AML-193 (cell line): ENCODE measurements at places on chromosomes 7 and 10.

DNA sequence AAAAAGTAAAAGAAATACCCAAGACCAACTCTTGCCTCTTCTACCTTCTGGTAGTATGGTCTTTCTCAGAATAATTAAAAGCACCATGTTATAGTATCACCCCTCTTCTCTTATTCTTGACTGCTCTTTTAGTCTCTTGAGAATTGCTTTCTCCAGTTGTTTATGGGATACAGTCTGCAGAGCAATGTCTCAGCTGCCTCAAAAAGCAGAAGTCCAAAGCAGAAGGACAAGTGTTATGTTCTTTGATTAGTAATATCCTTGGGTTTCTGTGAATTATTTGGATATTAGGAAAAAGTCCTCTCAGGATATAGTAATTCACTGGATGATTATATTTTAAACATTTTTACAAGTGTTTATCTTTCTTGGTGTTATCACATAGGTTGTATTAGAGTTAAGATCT is 7.4 kb downstream of the TAS2R41 start:
- peak; percentile 20 for DNase-seq

- DNase-seq: no peak
Observed at GRCh38 chr10:118042336-118042735, 4.4 kb downstream of the RAB11FIP2 start.

DNA sequence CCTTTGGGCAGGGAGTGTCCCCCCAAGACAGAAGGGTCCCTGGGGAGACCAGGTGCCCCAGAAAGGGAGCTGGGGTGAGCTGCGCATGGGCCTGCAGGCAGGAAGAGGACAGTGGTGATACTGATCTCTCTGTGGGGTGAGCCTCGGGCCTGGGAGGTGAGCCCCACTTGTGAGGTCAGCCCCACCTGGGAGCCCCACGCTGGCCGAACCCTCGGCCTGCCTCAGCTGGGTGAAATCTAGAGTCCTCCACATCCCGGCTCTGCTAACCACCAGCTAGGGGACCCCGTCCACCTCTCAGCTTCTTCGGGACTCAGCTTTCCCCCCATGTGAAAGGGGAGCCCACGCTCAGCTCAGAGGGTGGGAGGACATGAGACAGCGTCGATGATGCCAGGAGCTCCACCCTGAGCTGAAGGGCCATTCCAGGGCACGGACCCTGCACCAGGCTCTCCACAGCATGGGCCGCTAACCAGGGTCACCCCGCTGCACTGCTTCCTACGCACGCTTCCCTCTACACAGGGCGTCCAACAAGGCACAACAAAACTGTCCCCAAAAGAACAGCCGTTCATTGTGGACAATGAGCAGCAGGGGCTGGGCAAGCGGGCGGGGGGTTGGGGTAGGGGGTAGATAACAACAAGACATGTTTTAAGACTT is 48.7 kb downstream of the CAMK2B start:
- no peak for DNase-seq

- DNase-seq: no peak
Observed at GRCh38 chr7:158735935-158736334, 31.3 kb upstream of the NCAPG2 start.

DNA sequence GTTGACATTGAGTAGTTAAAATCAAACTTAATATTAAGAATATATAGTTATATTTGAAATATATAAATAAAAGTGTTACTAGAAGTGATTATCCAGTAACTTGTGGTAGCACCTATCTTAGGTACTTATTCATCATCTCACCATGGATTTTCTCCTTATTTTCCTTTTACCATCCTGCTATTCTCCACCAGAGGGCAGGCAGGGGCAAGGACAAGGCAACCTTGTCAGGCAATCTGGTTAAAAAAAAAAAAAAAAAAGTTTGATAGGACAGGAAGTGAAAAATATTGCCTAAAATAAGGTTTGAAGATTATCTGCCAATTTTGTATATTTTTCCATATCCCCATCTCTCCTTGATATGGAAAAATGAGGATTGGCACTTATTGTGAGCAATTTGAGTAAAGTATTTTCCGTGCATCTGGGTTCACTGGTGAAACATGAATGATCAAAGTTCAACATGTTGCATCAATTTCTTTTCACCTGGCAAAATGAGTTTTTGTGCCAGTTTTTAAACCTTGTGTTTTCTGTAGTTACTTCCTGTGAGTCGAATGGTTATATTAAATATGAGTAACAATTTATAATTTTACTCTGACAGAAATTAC is 256.7 kb downstream of the AGMO start:
- DNase-seq: peak; percentile 35

DNA sequence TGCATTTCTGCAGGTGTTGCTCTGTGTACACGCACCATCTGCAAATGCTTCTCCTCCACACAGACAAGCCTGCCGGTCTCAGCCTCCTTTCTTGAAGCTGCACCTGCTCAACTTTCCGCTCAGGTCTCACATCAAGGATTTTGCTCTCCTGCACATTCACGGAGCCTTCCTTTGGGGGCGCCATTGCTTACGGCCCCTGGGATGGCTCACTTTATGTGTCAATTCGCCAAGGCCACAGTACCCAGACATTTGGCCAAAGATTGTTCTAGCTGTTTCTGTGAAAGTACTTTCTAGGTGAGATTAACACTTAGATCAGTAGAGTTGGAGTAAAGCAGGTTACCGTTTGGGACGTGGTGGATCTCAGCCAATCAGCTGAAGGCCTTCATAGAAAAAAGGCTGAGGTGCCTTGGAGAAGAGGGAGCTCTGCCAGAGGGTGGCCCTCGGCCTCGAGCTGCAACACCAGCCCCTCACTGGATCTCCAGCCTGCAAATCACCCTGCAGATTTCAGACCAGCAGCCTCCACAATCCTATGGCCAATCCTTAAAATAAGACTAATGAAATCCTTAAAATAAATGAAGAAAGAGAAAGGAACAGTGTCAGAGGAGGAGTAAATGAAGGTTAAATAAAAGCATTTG is 39.9 kb upstream of the PPP2R2D start:
- no peak for DNase-seq

- no peak for DNase-seq
Observed at GRCh38 chr7:45648671-45648995, 74.5 kb downstream of the ADCY1 start.

DNA sequence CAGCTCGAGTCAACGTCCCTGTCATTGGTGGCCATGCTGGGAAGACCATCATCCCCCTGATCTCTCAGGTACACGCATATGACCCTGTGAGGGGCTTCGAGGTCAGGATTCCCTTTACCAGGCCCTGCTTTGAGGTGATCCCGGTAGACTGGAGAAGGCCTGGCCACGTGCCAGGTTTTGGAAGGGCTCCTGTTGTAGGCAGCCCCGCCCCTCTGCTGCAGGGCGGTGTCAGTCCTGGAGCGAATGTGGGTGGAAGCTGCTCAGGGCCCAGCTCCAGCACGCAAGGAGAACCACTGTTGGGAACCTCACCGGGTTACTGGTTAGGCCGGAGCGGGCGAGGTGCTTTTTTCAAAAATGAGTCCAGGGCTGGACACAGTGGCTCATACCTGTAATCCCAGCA is 15.6 kb downstream of the MDH2 start:
- no peak for DNase-seq

DNA sequence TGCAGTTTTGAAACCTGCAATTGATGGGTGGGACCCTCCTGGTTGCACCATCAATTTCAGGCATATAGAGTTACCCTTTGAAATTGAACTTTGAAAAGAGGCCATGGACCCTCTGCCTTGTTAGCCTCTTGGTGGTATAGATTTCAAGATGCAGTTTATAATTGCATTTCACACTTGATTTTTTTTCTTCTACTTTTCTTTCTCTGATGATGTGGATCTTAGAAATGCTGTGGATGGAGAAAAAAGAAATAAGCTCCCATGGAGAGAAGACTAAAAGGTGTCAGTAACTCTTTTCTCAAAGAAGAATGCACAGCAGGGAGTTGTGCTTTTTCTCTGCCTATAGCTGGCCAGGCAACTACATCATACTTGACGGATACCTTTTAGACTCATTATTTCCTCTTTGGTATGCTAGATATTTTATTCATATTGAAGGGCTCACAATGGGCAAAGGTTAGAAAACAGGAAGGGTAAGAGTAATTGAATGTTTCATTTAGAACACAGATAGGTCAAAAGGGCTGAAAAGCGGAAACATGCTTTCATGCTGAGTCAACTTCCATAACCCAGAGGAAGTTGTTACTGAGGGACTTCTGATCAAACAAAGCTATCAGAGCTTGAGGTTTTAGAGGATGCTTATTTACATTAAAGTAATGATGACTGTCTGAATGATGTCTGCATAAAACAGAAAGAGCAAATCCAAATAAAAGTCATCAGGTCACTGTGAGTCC is 773.2 kb upstream of the LRRN3 start:
- no peak for DNase-seq

- no peak for DNase-seq
Observed at GRCh38 chr7:129375141-129375938, 58.9 kb upstream of the STRIP2 start.

GRCh38 chr10:45450866-45451265 is 76.8 kb downstream of the ALOX5 start:
- peak; percentile 64 for DNase-seq

- DNase-seq: no peak
Observed at GRCh38 chr10:59719374-59719773, 9.7 kb upstream of the SLC16A9 start.

DNA sequence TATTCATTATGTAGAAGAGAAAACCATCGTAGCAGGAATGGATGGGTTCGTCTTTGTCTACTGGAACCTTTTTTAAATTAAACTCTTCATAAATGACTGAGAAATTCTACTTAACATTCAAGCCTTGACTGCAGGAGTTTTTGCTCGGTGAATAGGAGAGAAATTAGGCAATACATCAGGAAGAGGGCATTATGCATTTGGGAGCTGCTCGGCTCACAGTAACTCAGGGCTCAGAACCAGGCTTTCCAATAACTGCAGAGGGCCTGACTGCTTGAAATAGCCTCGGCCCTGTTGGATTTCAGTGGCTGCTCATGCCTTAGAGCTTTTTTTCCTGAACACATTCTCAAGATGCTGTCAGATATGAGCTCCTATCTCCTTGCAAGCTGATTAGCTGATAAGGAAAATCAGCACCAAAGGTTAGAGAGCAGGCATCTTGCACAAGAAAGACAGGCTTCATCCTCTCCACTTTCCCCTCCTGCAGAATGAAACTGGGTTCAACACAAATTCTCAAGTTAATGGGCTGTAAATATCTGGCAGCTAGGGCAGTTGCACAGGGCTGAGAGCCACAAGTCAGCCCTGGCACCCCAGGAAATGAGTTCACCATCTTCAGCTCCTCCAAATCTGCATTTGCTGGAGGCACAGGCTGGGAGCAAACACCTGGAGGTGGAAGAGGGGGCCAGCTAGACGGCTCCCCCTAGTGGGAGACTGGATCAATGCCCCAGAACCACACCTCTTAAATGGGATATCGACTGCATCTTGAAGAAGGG is 24.3 kb downstream of the TECTB start:
- DNase-seq: peak; percentile 5

DNA sequence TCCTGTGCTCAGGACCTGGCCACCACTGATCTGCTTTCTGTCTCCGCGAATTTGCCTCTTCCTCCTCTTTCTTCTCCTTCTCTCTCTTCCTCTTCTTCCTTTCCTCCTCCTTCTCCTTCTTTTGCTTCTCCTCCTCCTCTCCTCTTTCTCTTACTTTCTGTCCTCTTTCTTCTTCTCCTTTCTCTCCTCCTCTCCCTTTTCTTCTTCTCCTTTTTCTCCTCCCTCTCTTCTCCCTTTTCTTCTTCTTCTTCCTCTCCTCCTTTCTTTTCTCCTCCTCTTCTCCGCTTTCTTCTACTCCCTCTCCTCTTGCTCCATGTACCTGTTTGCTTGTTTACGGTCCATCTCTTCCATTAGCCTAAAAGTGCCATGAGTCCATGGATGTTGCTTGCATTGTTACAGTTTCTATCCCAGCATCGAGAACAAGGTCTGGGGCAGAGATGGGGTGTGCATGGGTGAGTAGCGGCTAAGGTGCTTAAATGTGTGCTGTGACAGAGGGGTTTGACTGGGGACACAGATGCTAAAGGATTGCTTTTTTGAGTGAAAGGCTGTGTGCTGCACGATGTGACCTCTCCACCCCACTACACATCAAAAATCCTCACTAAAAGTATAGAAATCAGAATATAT is 7.7 kb downstream of the SH2D4B start:
- DNase-seq: no peak

- DNase-seq: no peak
Observed at GRCh38 chr10:76291885-76292284, 860.5 kb downstream of the LRMDA start.

GRCh38 chr10:112783351-112784021 is 166.6 kb upstream of the TCF7L2 start:
- no peak for DNase-seq

- DNase-seq: no peak
Observed at GRCh38 chr10:38038932-38039245, 28.4 kb downstream of the ZNF33A start.

DNA sequence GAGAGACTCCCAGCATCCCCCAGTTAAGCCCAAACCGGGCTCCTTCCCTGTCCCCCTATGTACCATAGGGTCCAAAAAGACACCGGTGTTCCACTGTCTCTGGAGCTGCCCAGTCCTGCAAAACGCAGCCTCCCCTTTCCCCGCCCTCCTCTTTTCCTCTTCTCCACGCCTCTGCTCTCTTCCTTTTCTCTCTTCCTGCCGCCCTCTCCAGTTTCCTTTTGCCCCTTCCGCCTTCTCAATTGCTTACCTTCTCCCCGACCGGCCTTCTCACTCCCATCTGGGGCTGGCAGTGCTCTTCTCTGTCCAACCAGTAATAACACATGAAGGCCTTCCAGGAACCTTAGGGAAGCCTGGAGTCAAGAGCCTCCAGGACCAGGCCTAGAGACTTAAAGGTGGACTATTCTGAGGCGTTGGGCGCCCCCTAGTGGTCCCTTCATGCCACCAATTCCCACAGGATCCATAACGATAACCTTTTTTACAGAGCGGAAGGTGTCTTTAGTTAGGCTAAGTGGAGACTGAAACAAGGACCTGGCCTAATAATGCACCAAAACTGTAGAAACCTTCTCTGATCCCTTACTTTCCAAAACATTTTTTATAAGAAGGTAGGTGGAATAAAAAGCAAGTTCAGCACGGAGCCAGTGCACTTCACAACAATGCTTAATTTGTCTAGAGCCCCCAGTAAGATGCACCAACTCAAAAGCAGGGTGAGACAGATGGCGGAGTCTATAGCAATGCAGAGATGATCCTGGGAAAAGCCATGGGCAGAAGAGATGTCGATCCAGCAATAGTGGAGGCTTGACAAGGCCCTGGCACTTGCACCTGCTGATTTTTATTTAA is 27.2 kb upstream of the MSRB2 start:
- DNase-seq: no peak

DNA sequence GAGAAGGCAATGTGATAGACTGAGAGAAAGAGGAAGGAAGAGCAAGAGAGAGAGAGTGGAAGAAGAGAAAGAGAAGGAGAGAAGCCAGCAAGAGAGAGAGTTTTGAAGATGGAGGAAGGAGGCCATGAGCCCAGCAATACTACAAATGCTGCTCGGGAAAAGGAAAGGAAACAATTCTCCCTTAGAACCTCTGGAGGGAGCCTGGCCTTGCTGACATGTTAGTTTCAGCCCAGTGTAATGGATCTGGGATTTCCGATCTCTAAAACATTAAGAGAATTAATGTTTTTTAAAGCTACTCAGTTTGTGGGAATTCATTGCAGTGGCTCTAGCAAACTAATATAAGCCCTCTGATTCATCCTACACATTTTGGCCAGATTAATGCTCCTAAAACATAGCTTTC is 206.8 kb upstream of the MTPN start:
- no peak for DNase-seq

- DNase-seq: no peak
Observed at GRCh38 chr10:77603534-77603927, 34.1 kb downstream of the KCNMA1 start.
